Erythroblast (primary cell): ENCODE measurements at places on chromosomes 2 and 18.
A peak's percentile ranks its signal among the peaks of the same experiment; 100 is the strongest.

DNA sequence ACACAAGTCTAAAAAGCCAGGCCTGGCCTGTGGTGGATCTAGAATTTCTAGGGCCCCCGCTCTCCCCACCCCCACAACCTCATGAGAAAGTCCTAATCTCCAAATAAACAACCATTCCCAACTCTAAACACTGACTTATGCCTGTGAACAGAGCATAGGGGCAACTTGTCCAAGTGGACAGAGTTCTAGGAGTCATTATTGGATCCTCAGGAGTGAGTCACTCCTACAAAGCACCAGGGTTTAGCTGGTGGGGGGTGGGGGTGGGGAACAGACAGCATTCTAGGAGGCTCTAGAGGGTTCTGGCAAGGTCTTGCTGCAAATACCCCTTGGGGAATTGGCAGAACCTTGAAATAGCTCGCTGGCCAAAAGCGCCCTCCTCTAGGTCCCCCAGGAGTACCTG is 83.3 kb downstream of the ZCCHC2 start:
- no peak for DNase-seq

DNA sequence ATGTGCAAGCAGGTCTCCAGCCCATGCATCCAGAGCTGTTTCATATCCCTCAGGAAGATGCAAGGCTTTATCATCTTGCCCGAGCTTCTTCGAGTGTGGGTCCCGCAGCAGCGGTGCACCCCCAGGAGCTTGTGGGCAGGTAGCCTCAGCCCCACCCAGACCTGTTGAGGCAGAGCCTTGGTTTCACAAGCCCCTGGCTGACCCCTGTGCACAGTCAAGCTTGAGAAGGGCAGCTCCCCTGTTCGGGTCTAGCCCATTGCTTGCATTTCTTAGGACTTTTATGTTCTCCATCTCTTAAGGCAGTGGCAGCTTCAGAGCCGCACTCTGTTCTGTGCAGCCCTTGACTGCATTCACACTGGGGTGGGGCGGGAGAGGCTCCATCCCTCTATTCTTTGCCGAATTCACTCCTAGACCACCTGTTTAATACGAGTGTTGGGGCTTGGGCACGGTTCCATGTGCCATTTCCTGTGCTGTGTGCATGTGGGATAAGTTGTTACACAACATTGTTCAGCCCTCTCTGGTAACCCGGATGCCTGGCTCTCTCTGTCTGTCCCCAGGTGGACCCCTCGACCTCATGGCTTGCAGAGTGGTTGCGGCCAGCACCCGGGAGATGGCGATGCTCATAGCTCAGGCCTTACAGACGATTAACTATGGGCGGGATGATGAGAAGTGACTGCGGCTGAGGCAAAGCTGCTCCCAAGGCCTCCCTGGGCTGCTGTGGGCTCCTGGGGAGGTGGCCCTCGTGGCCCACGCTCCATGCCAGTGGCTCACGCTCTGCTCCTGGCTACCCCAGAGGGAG is 48.7 kb downstream of the IMPA2 start:
- DNase-seq: no peak

DNA sequence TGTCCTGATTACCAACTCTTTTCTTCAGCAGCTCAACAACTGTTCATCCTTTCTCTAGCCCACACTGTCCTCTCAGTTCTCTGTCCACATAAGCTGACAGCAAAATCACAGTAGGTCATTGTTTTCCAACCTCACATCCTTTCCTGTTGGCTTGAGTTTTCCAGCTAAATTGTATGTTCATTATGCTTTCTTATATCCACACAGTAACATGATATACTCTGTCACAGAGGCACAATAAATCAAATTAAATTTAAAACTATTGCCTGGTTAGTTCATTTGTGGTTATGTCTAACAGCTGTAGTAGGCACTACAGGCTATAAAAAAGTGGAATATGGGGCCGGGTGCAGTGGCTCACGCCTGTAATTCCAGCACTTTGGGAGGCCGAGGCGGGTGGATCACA is 179.9 kb downstream of the ETAA1 start:
- no peak for DNase-seq

DNA sequence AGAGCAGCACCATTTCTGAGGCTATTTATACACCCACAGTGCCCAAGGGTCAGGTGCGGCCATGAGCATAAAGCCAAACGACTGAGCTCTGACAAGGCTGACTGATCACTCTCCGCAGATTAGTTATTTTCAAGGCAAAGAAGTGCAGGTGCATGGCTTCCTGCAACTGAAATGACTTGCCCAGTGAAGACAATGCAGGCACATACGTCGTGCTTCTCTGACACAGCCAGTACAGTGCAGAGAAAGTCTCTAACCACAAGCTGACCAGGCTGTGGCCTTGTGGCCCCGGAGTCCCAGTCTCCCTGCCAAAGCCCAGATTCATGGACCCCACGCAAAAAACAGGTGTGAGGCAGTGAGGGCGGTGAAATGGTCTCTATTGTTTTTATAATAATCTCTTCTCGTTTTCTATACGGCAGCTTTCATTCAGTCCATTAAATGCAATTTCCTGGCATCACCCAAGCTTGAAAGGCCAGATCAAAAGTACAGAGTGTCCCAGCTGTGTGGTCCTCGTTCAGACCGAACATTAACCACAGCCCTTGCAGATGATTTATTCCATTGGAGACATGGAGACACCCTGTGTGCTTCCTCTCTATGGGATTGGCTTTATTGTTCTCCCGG is 447.0 kb upstream of the ID2 start:
- DNase-seq: no peak

- DNase-seq: no peak
These were observed 276.4 kb downstream of the RPIA start for GRCh38 chr2:88967844-88968243.

- DNase-seq: peak; percentile 64
These were observed 295.4 kb downstream of the CELF4 start for GRCh38 chr18:37270038-37270665.

- no peak for DNase-seq
These were observed at the start of gene IHH for GRCh38 chr2:219060821-219061791. Gene IHH, minus strand, starts transcription at chr2:219060921. Its CDS starts 454 bp downstream, at chr2:219060467.
